Mucosa of gallbladder (tissue), 1 donor: ENCODE measurements at places on chromosomes 2 and 18. TPM values are rescaled to one million over a fixed set of nuclear protein-coding genes. Genes with fewer than 3 reads are reported as not detected.

- DNase-seq = no peak
Observed at GRCh38 chr2:182592691-182593393, 123.2 kb upstream of the DNAJC10 start.

The DPY30 gene
- 65.1 TPM for total RNA-seq

- DNase-seq = no peak
Observed at GRCh38 chr18:9818423-9818734, 67.4 kb upstream of the TXNDC2 start.

The ZNF892 gene
- 7.8 TPM for total RNA-seq

- no peak for DNase-seq
Observed at GRCh38 chr2:45706033-45706432, 54.6 kb downstream of the PRKCE start.

DNA sequence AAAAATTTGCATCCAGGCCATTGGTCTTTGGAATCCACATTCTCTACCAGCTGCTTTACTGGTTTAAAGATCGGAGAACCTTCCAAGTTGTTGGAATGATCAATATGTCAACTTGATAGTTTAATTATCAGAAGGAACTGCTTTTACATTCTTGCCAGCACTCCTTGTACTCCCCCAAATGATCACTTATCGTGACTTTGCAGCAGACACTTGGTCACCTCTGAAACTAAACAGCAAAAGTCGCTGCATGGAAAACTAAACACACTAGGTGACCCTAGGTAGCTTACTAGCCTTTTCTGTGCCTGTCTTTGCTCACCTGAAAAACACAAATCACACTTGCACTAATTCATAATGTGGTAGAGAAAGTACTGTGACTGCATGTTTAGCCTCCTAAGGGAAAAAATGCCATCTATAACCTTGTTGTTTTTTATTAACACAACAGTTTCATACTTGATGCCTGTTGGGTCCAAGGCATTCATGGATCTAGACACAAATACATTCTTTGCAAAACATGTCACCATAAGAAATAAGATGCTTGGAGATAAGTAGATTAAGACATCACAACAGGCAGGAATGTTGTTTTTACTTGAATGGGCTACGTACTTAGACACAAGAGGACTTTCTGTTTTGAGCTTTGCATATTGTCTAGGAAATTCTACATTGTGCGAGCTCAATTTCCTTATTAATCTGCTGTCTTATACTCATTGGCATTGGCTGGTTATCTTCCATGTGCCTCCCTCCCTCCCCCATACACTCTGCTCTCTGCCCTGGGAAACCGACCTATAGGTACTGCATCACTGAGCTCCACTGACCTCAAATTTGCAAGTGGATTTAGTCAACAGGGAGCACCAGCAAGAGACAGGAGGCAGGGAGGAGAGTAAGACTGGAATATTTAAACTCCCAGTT lies 219.1 kb upstream of the STK17B start:
- DNase-seq = no peak

The TACR1 gene
- 0.83 TPM for total RNA-seq

DNA sequence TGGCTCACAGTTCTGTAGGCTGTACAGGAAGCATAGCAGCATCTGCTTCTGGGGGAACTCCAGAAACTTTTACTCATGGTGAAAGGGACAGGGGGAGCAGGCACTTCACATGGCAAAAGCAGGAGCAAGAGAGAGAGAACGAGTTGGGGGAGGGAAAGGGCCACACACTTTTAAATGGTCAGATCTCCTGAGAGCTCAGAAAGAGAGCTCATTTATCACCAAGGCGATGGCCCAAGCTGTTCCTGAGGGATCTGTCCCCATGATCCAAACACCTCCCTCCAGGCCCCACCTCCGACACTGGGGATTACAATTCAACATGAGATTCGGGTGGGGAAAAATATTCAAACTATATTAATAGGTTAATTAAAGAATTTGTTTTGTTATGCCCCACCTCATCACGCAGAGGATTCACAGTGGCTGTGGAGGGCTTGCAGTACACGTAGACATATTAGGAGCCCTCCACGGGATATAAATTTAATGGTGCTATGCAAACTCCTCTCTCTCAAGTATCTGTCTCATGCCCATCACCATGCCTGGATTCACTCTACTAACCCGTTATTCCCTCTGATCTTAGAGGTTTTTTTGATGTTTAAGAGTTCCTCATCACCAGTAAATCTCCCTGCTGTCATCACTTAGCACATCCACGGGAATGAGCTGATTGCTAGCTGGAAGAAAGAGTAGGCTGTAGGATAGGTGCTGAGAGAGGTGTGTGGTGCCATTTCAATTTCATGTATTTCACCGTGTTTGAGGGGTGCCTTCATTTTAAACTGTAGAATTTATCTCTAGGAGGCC lies 84.5 kb upstream of the ARHGAP28 start:
- DNase-seq = no peak

- no peak for DNase-seq
Observed at GRCh38 chr2:233003658-233004555, 9.1 kb downstream of the NGEF start.

DNA sequence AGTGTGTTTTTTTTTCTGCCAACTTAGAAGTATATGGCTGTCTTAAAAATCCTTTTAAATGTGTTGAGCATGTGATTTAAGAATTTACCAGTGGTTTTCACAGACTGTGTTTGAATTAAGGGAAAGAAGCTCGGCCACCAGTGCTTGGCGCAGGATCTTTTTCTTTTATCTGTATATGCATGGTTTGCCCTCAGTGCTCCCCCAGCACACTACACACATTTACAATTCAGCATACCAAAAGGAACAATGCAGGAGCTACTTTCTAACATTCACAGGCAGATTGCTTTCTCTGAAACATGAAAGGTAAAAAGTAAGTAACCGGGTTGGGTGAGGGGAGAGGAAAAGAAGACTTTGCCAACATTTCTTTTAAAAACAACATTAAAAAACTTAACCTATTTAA lies 3.9 kb downstream of the SALL3 start:
- DNase-seq = no peak

DNA sequence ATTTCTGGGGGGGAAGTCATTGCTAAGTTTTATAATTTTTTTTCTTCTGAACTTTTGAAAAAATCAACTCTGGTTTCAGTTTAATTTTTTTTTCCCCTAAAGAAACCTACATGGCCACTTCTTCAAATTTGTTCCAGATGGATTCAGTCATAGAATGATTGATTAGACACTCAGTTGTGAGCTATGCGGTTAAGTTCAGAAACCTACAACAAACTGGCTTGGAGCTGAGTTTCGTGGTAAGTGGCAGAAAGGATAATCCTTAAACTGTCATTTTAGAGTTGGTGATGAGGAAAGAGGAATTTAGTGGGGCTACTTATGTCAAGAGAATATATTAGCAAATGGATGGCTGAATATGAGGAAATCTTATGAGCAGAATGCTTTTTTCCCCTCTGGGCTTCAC lies 23.7 kb downstream of the EFEMP1 start:
- no peak for DNase-seq

The NLRC4 gene
- total RNA-seq = 1.9 TPM

GRCh38 chr2:196592911-196593881 lies 46.3 kb upstream of the CCDC150 start:
- no peak for DNase-seq

- DNase-seq = no peak
Observed at GRCh38 chr2:168712053-168712452, 90.4 kb upstream of the NOSTRIN start.

DNA sequence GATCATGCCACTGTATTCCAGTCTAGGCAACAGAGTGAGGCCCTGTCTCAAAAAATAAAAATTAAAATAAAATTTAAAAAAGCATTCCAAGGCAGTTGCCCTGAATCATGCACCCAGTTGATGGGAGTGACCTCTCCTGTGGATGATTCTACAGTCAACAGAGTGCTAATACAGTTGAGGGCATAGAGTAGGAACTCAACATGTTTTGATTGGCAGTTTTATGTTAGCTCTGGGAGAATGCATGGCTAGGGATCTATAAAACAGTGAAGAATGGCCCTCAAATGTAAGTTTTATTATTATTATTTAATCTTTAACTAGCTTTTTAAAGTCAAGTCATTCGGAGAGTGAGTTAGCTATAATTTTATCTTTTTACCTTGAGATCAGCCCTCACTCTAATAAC lies 228.5 kb upstream of the ITGA4 start:
- DNase-seq = no peak

GRCh38 chr2:229980431-229981184 lies 58.3 kb downstream of the FBXO36 start:
- DNase-seq = peak; percentile 25

- DNase-seq = no peak
Observed at GRCh38 chr2:185475914-185476313, 262.7 kb upstream of the FSIP2 start.

- DNase-seq = peak; percentile 11
Observed at GRCh38 chr2:80238692-80239469, 65.7 kb downstream of the LRRTM1 start.

DNA sequence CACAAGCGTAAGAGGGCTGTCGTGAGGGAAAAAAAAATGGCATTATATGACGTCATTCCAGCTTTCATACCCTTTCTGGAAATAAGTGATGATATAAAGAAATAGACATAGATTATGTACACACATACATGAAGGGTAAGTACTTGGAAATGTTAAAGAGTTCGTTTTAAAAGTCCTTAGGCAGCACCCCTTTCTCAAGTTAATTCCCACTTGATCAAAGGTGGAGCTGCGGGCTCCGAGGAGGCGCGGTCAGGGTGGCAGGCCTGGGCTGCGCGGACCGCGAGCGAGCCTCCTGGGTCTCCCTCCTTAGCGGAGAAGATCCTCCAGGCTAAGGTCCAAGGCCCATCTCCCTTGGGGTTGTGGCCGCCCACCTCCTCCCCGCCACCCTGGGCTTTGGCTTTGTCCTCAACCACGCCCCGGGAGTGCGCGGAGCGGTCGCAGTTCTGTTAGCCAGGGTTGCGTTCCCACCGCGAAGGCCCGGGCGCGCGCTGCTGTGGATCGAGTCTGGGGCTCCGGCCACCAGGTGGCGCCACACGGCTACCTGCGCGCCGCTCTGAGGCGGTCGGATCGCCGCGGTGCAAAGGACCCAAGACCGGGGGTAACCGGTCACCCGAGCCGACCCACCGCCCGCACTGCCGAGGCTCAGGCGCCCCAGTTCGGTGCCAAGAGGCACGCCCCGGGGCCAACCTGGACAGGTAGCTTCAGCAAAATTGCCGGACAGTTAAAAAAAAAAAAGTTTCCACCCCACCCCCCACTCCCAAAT lies 66.8 kb downstream of the HNRNPLL start:
- DNase-seq = peak; percentile 80

- no peak for DNase-seq
Observed at GRCh38 chr2:88885275-88885674, 193.8 kb downstream of the RPIA start.

- no peak for DNase-seq
Observed at GRCh38 chr18:9140381-9140780, 3.8 kb downstream of the ANKRD12 start.

GRCh38 chr2:133526530-133527300 lies 41.5 kb downstream of the NCKAP5 start:
- DNase-seq = no peak

- no peak for DNase-seq
Observed at GRCh38 chr2:11676640-11677039, 6.6 kb upstream of the NTSR2 start.

DNA sequence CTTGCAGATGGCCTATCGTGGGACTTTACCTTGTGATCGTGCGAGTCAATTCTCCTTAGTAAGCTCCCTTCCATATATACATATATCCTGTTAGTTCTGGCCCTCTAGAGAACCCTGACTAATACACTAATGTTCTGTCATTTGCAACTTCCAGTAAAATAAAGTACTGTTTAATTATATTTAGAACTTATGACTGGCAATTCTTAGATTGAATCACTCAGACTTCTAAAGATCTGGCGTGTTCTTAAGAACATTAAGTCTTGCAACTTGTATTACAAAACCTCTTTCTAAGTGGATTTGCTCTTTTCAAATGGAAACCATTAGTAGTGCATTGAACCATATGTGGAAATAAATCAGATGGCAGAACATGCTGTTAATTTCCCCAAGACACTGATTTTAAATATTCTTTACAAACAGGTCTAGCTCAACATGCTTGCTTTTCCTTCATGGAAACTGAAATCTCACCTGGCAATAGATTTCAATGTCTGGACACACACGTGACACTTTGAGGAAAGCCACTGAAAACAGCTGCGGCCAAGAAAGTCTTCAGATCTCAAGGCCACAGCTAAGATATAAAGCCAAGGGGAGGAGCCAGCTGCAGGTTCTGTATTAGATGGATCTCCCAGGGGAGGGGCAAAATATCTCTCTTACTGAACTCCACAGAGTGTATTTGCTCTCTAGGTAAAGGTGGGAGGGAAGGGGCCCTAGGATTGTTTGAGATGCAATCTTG lies 50.6 kb downstream of the PMAIP1 start:
- DNase-seq = peak; percentile 22

GRCh38 chr2:20159411-20160070 lies 65.4 kb downstream of the SDC1 start:
- no peak for DNase-seq

DNA sequence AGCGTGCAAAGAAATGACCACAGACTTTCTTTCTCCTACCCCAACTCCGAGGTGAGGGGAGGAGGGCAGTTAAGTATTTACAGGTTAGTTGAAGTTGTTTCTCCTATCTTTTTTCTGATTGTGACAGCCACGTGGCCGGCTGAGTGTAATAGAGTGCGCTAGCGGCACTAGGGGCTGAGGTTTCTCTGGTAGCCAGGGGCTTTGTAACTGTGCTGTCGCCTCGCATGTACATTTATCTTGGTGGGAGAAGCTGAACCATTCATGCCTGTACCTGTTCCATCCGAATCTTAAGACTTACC lies 214.1 kb upstream of the STON1 start:
- no peak for DNase-seq

GRCh38 chr2:37648331-37649011 lies 23.0 kb downstream of the CDC42EP3 start:
- DNase-seq = peak; percentile 36

DNA sequence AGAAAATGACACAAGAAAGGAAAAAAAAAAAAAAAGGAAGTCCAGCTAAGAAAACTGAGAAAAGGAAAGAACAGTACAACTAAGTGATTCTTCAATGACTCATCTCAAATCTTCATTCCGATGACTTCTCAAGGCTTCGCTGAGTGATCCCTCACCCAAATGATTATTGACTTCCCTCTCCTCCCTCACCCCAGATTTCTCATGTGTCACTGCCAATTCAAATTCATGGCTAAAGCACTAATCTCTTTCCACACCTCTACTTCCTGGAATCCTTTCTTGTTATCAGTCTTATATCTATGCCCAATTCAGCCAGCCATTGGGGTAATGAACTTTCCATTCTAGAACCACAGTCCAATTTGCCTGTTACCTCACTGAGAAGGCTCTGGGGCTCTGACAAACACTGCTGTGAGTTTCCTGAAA lies 7.2 kb upstream of the ABCB11 start:
- no peak for DNase-seq

The XIRP2 gene
- 0.06 TPM for total RNA-seq
